ENCODE measurements at places on chromosomes 11 and 22. TPM values are rescaled to one million over a fixed set of nuclear protein-coding genes. Genes with fewer than 3 reads are reported as not detected.

The NNMT gene
- total RNA-seq: not detected

DNA sequence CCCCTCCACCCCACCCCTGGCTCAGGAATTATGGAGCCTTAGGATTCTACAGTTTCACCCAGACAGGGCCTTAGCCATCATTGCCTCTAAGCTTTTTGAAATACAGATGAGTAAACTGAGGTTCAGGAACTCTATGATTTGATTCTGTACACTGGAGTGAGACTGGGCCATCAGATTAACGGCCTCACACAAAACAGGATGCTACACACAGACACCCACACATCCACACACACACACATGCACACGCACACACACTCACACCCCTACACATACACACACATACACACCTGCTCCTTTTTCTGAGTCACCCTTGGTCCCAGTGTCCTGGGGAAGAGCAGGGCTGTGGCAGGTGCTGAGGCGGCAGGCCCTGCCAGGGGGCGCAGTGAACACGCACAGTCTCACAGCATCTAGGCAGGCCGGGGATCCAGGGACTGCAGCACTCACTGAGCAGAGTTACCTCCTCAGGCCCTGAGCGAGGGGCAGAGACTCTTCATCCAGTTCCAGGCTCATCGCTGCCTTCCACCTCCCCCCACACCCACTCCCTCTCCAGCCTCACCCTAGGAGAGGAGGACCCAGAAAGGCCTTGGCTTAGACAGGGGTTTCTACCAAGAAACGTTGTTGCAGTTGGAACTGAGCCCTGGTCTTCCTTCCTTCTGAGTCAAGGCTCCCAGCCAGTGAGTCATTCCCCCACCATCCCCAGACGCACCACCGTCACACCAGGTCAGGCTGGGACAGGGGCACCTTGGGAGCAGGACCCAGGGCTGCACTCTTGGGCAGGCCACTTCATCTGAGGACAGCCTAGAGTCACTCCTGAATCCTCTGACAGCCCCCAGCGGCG, 89.8 kb upstream of the PARVA start:
- no peak overlapping the region for H3K4me3 ChIP-seq
- no peaks in the 10 kb centered on the region for H3K27me3 ChIP-seq
- DNase-seq: no peak
- H3K4me1 ChIP-seq: peaks cover 2% of the 10 kb centered on the region

The HTR3A gene
- total RNA-seq: not detected

DNA sequence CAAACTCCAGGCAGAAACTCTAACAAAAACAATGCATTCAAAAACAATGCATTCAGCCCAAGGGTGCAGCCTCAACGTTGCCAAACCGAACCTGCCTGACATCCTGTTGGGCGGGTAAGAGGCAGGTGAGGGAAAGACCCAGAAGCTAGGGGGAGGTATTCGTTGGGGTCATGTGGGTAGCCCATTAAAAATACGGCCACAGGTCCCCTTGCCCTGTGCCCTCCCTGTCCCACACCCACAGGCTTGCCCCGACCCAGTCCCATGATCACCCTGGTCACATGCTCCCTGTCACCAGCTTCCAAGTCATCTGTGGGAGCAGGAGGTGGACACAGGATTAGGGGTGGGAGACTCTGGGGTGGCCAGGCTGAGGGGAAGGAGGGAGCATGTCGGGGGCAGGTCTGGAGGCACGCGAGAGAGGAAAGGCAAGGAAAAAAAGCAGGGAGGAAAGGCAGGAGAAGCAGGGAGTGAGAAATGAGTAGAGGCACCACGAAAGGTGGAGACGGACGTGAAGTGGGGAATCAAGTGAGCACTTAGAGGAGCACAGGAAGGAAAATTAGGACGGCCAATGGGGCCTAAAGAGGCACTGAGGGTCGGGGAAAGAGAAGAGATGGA, 683 bp downstream of the PLA2G6 start:
- DNase-seq: peak; percentile 25
- peaks cover 3% of the 10 kb centered on the region for H3K36me3 ChIP-seq
- peak overlapping the region; percentile 93 for H3K4me3 ChIP-seq
- peaks cover 46% of the 10 kb centered on the region for H3K4me1 ChIP-seq
- H3K27me3 ChIP-seq: no peaks in the 10 kb centered on the region

The SVIP gene
- 86.7 TPM for total RNA-seq

The LUZP2 gene
- total RNA-seq: not detected
